A549 treated with CORT108297 at 1 μM for 4 hours (cell line): ENCODE measurements at places on chromosomes 3 and 15. TPM values are rescaled to one million over a fixed set of nuclear protein-coding genes. Genes with fewer than 3 reads are reported as not detected.

The NR2E3 gene
- total RNA-seq, result 0.12 to 0.39 TPM (median 0.21 TPM) in 5 replicates

The GFM1 gene
- 39.2 to 66.7 TPM (median 41.4 TPM) in 5 replicates for total RNA-seq

The C3orf80 gene
- 1.6 to 2.4 TPM (median 1.9 TPM) in 5 replicates for total RNA-seq

The GP9 gene
- total RNA-seq, result not detected in 5 replicates

The LRRC15 gene
- total RNA-seq, result 0.10 to 0.17 TPM (median 0.17 TPM) in 5 replicates

The CAMP gene
- 0.14 TPM in 1 of 5 replicates, not detected in the others for total RNA-seq

The AGBL1 gene
- not detected in 5 replicates for total RNA-seq

The PDIA5 gene
- total RNA-seq, result 21.5 to 27.0 TPM (median 25.5 TPM) in 5 replicates

The GCNT3 gene
- 143 to 183 TPM (median 156 TPM) in 5 replicates for total RNA-seq

The CRTC3 gene
- total RNA-seq, result 19.8 to 25.7 TPM (median 24.1 TPM) in 5 replicates

The UPK1B gene
- 10.1 to 14.7 TPM (median 12.9 TPM) in 5 replicates for total RNA-seq

The RAB43 gene
- 2.7 to 6.0 TPM (median 5.0 TPM) in 5 replicates for total RNA-seq

The KY gene
- total RNA-seq, result 0.07 to 0.21 TPM (median 0.09 TPM) in 5 replicates

The PSMA4 gene
- total RNA-seq, result 378 to 535 TPM (median 393 TPM) in 5 replicates

The FES gene
- 0.45 to 1.1 TPM (median 0.81 TPM) in 5 replicates for total RNA-seq

The ANKRD34C gene
- not detected in 5 replicates for total RNA-seq

The MEGF11 gene
- 0.20 to 0.74 TPM (median 0.46 TPM) in 5 replicates for total RNA-seq

The FAM174B gene
- 6.5 to 7.9 TPM (median 7.6 TPM) in 5 replicates for total RNA-seq

The TRH gene
- not detected in 5 replicates for total RNA-seq

The GUCA1C gene
- total RNA-seq, result not detected in 5 replicates

The GNAT1 gene
- 0.06 TPM in 1 of 5 replicates, not detected in the others for total RNA-seq
